ENCODE measurements at places on chromosomes 16 and 17.
A peak's percentile ranks its signal among the peaks of the same experiment; 100 is the strongest.

DNA sequence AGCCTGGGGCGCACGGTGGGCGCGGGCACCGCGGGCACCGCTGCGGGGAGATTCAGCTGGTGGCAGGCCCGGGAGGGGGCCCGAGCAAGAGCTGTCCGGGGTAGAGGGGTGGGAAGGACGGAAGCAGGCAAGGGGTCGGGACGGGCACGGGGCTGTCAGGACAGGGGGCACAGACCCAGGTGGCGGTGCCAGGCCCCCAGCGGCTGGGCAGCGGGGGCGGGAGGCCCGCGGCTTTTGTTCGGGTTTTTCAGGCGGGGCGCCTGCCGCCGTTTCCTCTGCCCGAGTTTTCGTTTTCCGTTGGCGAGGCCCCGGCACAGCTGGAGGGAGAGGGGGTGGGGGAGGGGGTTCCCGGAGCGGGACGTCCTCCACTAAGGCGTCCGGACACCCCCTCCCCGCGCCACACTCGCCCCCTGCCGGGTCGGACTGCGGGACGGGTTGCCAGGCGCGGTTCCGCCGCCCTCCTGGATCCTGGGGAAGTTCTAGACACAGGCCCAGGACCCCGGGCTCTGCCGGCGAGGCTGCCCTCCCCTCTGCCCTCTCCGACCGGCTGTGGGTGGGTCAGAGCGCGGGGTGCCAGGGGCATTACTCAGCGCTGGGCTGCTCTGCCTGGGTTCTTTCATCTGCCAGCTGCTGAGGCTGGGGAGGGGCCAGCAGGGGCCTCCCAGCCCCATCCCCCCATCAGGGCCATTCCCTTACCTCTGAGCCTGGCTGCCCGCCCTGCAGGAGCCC lies 543 bp downstream of the ARHGAP23 start:
- no peak for DNase-seq

DNA sequence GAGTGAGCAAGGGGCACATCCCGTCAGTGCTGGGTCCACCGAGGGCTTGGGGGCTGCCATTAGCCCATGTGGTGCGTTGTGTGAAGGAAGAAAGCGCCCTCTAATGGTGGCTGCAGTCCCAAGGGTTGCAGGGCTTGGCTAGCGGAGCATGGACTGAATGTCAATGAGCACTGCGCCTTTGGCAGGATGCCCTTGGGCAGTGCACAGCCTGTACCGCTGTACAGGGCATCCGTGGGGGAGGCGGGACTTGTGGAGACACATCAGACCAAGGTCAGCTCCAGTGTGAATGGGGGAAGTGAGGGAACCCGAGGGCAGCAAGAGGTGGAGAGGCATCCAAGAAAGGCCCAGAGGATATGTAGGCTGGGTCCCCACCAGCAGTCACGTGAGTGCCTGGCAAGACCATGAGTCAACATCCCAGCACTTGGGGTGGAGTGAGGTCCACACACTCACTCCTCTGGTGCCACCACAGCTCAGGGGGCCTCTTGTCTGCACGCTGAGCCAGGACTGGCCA lies 75.5 kb upstream of the MED9 start:
- no peak for DNase-seq

- DNase-seq = peak; percentile 26
Measured at GRCh38 chr17:4987767-4988567, 492 bp upstream of the CAMTA2 start.

DNA sequence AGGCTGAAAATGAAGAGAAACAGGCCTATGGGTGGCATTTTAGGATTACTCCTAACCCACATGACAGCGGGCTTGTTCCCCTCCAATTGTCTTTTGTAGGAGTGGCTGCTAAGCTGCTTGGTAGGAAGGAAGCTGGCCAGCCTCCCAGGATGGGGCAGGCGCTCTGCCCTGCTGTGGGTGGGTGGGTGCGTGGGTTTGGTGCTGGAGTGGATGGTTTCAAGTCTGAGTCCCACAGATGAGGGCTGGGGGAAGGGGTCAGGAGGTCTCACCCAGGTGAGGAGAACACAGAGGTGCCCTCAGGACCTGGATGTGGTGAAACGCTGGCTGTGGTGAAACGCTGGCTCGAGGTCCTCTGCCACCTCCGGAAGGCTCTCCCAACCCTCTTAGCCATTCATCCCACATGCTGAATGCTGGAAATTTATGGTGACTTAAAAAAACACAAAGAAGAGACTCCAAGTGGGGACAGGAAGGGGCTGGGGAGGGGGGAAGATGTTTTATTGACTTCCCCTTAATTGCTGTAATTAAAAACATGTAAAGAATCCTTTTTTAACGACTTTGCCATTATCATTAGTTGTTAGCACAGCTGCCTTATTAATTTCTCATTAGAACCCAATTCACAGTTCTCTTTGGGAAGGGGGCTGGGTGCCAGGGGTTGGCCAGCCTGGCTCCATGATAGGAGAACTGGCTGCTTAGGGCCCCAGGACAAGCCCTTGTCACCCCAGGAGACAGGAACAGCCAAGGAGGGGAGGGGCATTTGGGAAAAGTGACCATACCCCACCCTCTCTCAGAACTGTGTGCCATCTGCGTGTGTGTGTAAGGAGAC lies 153.5 kb upstream of the CDC42EP4 start:
- DNase-seq = no peak

DNA sequence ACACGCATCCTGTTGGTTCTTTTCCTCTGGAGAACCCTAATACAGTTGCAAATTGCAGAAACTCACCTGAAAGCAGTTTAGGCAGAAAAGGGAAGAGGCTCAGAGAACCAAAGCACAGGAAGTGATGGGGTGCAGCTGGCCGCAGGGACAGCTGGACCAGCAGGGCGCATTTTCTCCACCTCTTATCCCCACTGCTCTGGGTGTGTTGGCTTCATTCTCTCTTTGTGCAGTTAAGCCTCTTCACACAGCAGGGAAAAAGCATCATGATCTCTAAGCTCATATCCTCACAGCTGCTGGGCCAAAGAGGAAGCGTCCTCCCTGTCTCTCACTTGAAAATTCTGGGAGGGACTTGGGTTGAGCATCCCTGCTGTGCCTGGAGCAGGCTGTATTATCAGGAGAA lies 20.0 kb upstream of the LRRC75A start:
- DNase-seq = no peak

GRCh38 chr16:27464626-27465482 lies 62.9 kb downstream of the IL21R start:
- DNase-seq = no peak

DNA sequence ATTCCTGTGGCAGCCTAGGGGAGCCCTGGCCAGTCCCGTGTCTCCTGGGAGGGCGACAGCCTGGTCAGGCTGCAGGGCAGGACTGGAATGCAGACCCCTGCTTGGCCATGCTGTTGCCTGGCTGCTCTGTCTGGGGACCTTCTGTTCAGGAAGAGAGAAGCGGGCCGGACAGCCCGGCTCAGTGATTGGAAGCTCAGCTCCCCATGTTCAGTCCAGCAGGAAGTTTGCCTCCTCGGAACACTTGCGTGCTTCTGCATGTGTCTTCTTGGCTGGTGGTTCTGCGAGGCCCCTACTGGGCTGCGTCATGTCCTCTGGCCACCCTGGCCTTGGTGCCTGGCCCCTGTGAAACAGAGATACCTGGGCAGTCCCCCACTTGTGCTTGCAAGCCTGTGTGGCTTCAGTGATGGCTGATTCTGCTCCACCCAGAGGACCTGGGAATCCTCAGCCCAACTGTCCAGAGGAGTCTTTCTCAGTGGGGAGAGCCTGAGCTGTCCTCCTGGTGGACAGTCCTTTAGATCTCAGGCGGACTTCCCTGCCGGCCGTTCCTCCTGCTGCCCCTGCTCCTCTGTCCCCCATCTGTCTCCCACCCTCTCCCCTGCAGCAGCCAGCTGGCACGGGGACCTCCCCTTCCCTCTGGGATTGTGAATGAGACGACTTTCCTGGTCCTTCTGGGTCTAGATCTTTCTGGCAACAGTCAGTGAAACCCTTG lies 279.5 kb downstream of the SEC14L1 start:
- DNase-seq = no peak

GRCh38 chr17:27782791-27783206 lies 17.5 kb downstream of the NOS2 start:
- peak; percentile 5 for DNase-seq

GRCh38 chr17:1604831-1605528 lies 23.7 kb downstream of the SLC43A2 start:
- no peak for DNase-seq

- no peak for DNase-seq
Measured at GRCh38 chr17:57135789-57136291, 50.8 kb downstream of the AKAP1 start.

GRCh38 chr17:37131669-37132611 lies 183.2 kb downstream of the AATF start:
- no peak for DNase-seq

- DNase-seq = no peak
Measured at GRCh38 chr16:27951489-27952120, 111.9 kb downstream of the GSG1L start.

GRCh38 chr16:11291091-11291703 lies 10.1 kb upstream of the PRM1 start:
- DNase-seq = no peak

DNA sequence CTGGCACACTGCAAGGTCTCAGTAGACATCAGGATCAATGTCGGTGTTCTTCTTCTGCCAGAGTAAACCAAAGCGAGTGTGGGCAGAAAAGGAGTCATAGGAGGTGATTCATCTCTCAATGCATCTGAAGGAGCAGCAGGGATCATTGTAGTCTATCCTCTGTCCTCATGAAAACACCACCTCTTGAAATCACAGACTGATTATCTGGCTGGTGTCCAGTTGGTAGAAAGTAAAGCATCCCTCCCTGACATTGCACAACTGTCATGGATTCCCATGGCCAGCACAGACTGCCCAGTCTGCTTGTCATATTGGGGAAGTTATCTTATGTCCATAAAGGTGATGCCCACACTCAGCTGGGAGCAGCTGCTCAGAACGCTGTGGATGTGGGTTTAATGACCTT lies 74.1 kb downstream of the ABCC12 start:
- DNase-seq = no peak

- no peak for DNase-seq
Measured at GRCh38 chr17:79955691-79956440, 79.8 kb downstream of the TBC1D16 start.

- DNase-seq = no peak
Measured at GRCh38 chr16:47888142-47888541, 267.7 kb downstream of the ABCC12 start.

GRCh38 chr16:79863128-79864031 lies 262.8 kb upstream of the MAF start:
- DNase-seq = no peak

DNA sequence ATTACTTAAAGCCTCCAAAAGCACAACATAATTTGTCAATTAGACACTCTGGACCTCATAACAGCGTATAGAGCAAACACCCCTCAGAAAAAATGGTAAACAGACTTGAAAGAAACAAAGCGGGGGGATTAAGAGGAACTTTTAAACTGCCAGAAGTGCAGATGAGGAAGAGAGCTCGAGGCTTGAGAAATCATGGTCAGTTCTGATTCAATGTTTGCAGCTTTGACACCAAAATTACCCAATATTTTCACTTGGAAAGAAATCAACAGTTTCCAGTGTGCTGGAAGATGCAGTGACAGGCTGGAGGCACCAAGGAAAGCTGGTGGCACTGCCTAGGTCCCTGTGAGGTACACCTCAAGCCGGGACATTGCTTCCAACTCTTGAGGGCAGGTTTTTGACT lies 180.9 kb upstream of the TOX3 start:
- no peak for DNase-seq

DNA sequence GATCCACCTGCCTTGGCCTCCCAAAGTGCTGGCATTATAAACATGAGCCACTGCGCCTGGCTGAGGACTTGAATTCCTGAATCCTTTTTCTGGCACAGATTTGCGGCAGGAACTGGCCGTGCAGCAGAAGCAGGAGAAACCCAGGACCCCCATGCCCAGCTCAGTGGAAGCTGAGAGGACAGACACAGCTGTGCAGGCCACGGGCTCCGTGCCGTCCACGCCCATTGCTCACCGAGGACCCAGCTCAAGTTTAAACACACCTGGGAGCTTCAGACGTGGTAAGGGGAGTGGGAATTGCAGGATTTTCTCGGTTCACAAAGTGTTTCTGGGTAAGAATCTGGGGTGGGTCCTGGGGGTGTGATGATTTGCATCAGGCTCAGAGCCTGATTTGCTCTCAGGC lies 41.0 kb downstream of the NDE1 start:
- DNase-seq = no peak
